ENCODE measurements at places on chromosomes 2 and 18.
A peak's percentile ranks its signal among the peaks of the same experiment; 100 is the strongest.

DNA sequence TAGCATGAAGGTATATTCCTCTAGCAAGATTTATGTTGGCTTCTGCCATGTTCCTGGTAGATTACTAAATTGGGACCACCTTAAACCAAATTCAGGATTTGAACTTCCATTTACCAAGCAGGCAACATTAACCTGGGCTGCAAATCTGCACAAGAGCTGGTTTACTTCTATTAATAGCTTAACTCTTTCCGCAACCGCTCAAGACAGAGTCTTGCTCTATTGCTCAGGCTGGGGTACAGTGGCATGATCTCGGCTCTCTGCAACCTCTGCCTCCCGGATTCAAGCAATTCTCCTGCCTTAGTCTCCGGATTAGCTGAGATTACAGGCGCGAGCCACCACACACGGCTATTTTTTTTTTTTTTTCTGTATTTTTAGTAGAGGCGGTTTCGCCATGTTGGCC, 8.4 kb downstream of the MARCHF7 start:
- no peak for DNase-seq

DNA sequence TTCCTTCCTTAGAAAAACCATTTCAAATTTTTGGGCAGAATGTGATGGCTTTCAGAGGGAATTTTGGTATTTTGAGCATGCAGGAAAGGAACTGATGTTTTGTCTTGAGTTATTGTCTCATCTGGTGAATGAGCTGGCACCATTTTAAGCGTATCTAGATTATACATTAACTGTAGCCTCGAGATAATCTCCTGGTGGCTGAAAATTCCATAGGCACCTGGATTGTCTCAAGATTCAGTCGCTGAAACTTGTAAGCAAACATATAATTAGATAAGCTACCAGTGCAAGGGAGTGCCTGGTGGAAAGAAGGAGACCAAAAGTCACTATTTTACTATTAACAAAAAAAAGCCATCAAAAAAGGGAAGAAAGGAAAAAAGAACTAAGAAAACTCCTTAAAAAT, 687.8 kb upstream of the DDX18 start:
- DNase-seq = no peak

GRCh38 chr2:16102976-16103380, 162.6 kb downstream of the MYCN start:
- no peak for DNase-seq

GRCh38 chr18:50301074-50301473, 13.6 kb upstream of the CXXC1 start:
- DNase-seq = no peak

DNA sequence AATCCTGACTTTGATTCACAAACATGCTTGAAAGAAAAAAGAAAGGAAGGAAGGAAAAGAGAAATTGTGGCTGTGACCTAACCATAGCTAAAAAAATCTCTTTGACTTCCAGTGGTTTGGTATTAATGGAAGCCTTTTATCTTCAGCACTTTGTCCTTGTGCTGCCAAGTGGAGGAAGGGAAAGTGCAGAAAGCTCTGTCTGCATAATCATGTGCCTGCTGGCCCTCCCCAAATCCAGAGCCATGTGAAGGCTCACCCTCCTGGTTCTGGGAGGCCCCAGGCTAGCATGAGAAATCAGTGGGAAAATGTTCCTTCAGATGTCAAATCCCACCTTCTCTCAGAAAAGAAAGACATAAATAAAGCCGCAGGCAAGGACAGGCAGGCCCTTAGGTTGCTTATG, 48.3 kb upstream of the BMPR2 start:
- no peak for DNase-seq

DNA sequence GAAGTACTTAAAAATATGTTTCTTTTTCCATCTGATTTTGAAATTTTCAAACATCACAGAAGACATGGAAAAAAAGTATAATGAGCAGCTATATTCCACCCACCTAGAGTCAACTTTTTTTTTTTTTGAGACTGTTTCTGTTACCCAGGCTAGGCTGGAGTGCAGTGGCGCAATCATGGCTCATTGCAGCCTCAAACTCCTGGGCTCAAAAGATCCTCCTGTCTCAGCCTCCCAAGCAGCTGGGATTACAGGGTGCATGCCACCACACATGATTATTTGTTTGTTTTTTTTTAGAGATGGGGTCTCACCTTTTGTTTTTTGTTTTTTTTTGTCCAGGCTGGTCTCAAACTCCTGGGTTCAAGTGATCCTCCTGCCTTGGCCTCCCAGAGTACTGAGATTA, 26.6 kb upstream of the UGGT1 start:
- DNase-seq = no peak

- no peak for DNase-seq
Measured at GRCh38 chr2:45897842-45898241, 246.4 kb downstream of the PRKCE start.

GRCh38 chr2:3098231-3098630, 279.4 kb downstream of the EIPR1 start:
- no peak for DNase-seq

DNA sequence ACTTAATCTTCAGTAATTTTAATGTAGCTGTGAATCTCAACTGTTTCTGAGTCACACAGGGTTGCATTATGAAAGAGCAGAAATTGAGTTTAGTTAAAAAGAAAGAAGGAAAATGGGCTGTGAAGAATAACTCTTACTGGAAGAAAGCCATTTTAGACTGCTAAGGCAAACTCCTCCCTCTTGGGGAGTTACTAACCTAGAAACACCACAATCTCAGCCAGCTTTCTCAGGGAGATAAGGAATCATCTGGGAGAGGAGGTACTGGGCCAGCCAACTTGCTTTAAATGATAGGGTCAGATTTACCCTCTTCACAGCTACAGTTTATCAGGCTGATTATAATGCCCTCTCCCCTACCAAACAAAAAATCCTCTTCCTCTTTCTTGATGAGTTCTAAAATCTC, 119.5 kb downstream of the CCDC148 start:
- DNase-seq = no peak

DNA sequence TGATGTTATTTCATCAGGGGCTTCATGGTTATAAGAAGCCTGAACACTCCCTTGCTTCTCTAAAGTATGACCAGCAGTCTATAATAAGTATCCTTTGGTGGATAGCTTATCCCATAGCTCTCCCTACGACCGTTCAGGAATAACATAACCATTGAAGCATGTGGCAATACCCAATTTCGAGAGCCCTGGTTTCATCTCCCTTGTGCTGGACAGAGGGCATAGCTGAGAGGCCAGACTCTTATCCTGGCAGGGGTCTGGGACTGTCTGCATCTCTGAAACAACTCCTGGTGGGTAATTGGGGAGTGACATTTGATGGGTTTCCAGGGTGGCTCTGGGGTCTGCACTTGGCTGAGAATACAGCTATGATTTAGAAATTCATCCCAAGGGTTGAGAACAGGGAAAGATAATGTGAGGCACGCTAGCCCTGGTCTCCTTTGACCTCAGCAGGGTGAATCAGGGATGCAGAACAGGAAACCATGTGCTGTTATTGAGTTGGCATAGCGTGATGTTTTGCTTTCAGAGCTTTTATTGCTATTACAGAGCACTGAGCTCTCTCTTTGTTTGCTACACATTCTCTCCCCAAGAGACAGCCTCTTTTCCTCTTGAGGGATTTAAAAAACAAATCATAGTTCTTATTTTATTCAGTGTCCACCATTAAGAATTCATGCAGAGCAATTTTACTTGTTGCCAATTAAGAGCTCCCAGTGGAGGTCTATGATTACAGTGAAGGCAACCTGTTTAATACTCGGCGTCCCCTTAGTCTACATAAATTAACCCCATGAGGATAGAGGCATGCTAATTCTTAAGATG, 274.5 kb downstream of the NCKAP5 start:
- no peak for DNase-seq

DNA sequence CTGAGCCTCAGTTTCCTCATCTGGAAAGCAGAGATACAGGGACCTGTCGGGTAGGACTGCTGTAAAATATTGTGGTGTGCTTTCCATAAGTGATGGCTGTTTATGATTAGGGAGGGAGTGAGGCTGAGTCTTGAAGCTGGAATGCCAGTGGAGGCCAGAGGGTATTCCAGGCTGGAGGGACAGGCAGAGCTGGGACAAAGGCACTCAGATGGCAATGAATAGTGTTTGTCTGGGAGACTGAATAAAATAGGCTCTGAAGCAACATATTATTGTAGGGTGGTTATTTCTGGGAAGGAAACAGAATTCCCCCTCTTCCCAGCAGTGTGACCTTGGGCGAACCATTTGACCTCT, 120.7 kb downstream of the INHBB start:
- DNase-seq = no peak

DNA sequence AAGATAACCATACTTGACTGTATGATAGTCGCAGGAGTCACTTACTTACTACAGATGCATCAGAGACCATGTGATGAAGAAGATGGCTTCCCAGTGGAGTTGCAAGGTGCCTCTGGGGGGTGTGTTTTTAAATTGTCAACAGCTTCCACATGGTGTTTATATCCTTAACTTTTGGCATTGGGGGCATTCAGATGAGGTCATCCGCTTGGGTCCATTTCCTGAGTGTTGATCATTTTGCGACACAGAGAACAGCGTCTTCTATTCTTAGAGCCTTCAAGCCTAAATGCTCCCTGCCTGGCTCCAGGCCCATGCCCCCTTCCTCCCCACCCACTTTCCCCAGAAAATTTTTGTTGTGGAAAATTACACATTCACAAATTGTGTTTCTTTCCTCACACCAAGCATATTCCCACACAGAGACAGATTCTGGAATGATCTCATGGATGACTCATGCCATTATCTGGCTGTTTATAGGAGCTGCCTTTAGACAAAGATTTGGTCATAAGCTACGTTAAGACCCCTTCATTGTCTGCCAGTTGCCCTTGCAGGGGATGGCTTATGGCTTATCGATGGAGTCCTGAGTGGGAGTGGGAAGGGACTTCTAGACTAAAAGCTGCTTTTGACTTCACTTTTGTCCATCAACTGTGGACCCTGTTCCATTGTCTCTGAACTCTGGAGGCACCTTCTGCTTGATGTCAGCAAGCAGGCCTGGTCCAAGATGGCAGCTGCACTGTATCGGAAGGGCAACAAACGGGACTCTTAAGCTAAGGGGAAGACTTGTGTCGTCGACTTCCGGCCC, 91.8 kb downstream of the CABLES1 start:
- peak; percentile 83 for DNase-seq

GRCh38 chr2:150188800-150189199, 298.7 kb downstream of the RND3 start:
- no peak for DNase-seq

GRCh38 chr18:21914739-21915319, 174.2 kb downstream of the MIB1 start:
- DNase-seq = peak; percentile 26

DNA sequence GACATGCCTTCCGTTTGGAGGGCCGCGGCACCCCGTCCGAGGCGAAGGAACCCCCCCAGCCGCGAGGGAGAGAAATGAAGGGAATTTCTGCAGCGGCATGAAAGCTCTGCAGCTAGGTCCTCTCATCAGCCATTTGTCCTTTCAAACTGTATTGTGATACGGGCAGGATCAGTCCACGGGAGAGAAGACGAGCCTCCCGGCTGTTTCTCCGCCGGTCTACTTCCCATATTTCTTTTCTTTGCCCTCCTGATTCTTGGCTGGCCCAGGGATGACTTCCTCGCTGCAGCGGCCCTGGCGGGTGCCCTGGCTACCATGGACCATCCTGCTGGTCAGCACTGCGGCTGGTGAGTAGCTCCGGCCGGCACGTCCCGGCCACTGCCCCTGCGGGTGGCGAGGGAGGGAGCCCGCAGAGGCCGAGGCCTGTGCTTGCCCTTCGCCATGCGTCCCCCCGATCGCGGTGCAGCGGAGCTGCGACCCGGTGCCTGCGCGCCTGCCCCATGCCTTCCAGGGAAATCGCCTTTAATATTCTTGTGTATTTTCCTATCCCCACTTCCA, 1.2 kb downstream of the BMPR2 start:
- no peak for DNase-seq

GRCh38 chr2:70927641-70928040, 8.1 kb upstream of the ATP6V1B1 start:
- no peak for DNase-seq

DNA sequence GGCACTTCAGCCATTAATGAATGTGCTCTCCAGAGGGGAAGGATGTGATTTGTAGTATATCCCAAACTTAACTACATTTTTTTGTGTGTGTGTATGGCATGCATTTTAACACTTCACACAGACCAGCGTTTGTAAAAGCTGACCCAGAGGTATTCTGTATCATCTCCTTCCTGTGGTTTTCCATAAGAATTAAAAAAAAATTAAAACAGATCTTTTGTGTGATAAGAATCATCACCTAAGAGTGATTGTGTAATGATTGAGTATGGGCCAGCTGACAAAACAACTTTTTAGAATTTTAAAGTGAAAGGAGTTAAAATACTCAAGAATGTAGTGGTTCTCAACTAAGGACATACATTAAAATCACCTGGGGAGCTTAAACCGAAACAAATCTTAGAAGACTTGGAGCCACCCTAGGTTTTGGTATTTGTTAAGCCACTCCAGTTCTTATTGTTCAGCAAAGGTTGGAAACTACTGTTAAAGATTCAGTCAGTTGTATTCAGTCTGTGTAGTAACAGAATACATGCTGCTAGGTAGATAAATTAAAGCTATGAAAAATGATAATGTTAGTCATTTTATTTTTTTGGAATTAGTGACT, 120.1 kb downstream of the HAUS1 start:
- DNase-seq = peak; percentile 64

DNA sequence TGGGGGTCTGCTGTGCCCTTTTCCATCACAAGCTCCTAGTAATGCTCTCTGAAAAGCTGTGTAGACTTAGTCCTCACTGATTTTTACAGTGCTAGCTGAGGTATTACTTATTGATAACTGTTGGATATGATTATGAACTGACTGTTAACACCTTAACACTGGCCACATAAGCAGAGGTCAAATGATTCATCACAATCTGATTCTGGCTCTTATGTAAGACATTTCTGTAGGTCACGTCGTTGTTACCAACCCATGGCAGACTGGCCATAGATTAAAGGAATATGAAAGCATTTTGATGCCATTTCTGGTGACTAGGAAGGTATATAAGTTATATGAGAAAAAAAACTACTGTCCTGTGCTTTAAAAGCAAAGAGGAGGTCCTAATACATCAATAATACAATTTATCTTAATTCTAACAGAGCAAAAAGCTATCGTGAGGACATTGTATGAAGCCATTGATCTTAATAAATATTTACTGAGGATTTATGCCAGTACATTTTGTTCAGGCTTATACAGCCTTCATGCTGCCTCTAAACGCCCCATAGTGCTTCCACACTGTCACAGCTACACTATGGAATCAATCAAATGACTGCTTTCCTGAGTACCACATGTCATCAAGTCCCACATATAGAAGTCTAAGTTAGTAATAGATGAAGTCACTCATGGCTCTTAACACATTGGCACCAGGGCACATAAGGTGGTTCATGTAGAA, 6.9 kb upstream of the RND3 start:
- DNase-seq = no peak

GRCh38 chr2:61713457-61713856, 140.4 kb downstream of the FAM161A start:
- no peak for DNase-seq

GRCh38 chr2:35973132-35973736, 382.3 kb upstream of the CRIM1 start:
- peak; percentile 41 for DNase-seq

GRCh38 chr2:121303531-121304263, 18.7 kb upstream of the TFCP2L1 start:
- DNase-seq = no peak

All from fibroblast of skin of right quadriceps (primary cell).